ENCODE measurements at places on chromosomes 13 and 19. TPM values are rescaled to one million over a fixed set of nuclear protein-coding genes. Genes with fewer than 3 reads are reported as not detected.

The ENOX1 gene
- total RNA-seq = 12.2 TPM

The HCN2 gene
- 0.13 TPM for total RNA-seq

The ANGPTL8 gene
- 0.44 TPM for total RNA-seq

The SIGLEC8 gene
- 0.04 TPM for total RNA-seq

The SHFL gene
- total RNA-seq = 9.2 TPM

The CRLF1 gene
- 35.0 TPM for total RNA-seq

The HRC gene
- 105 TPM for total RNA-seq

The LAIR1 gene
- 5.3 TPM for total RNA-seq

The TEKTIP1 gene
- 0.49 TPM for total RNA-seq

The SYNE4 gene
- 0.18 TPM for total RNA-seq

The ARHGEF1 gene
- 17.2 TPM for total RNA-seq

The WDR87 gene
- under 0.01 TPM for total RNA-seq

The URAD gene
- total RNA-seq = not detected

The KIR3DL1 gene
- total RNA-seq = not detected

The HNRNPA1L2 gene
- 4.3 TPM for total RNA-seq

The FEM1A gene
- total RNA-seq = 17.6 TPM

The ZNF154 gene
- 7.6 TPM for total RNA-seq

The PGLYRP1 gene
- total RNA-seq = 0.27 TPM

The SERTM1 gene
- total RNA-seq = 1.6 TPM

The CHAMP1 gene
- 6.8 TPM for total RNA-seq

The PSG4 gene
- 1.3 TPM for total RNA-seq

The ATP5F1D gene
- 99.2 TPM for total RNA-seq

The NLRP4 gene
- total RNA-seq = not detected

The MISP gene
- 0.09 TPM for total RNA-seq

The FOSB gene
- total RNA-seq = 54.9 TPM

The GRIK5 gene
- 1.3 TPM for total RNA-seq

The PDE4A gene
- total RNA-seq = 1.2 TPM

The OR7D2 gene
- under 0.01 TPM for total RNA-seq

The CGB2 gene
- not detected for total RNA-seq

The TMC4 gene
- total RNA-seq = 1.5 TPM

The CYP4F22 gene
- total RNA-seq = not detected

The THOP1 gene
- 46.3 TPM for total RNA-seq

The TIMM50 gene
- total RNA-seq = 38.8 TPM

The SIGLEC7 gene
- total RNA-seq = 0.40 TPM

The TNFSF13B gene
- total RNA-seq = 1.7 TPM

The SIAH3 gene
- total RNA-seq = 0.27 TPM

The LSM4 gene
- total RNA-seq = 129 TPM

The MAST3 gene
- total RNA-seq = 3.4 TPM

The PRR36 gene
- 0.09 TPM for total RNA-seq

The DACH1 gene
- 4.3 TPM for total RNA-seq

The VSTM2B gene
- 0.27 TPM for total RNA-seq

The CLDND2 gene
- total RNA-seq = 0.44 TPM

The ZNF835 gene
- total RNA-seq = 3.0 TPM

The APOE gene
- 56.7 TPM for total RNA-seq

The C19orf38 gene
- total RNA-seq = 5.6 TPM

The CYP4F3 gene
- 0.04 TPM for total RNA-seq

The FBN3 gene
- total RNA-seq = 4.8 TPM

The KIR3DL2 gene
- total RNA-seq = not detected

The PRR22 gene
- total RNA-seq = 1.4 TPM

The SIGLEC9 gene
- total RNA-seq = 0.53 TPM

The PRTN3 gene
- total RNA-seq = 0.44 TPM

The PCSK4 gene
- total RNA-seq = 0.84 TPM

Measured in muscle of leg (tissue), 16 donors.